ENCODE measurements at places on chromosomes 1 and 21.

- DNase-seq = no peak
These were observed 76.0 kb upstream of the PTGFRN start for GRCh38 chr1:116833718-116834117.

- DNase-seq = no peak
These were observed 8.0 kb upstream of the BRWD1 start for GRCh38 chr21:39321424-39321823.

- no peak for DNase-seq
These were observed 88.6 kb upstream of the PKN2 start for GRCh38 chr1:88595355-88596002.

DNA sequence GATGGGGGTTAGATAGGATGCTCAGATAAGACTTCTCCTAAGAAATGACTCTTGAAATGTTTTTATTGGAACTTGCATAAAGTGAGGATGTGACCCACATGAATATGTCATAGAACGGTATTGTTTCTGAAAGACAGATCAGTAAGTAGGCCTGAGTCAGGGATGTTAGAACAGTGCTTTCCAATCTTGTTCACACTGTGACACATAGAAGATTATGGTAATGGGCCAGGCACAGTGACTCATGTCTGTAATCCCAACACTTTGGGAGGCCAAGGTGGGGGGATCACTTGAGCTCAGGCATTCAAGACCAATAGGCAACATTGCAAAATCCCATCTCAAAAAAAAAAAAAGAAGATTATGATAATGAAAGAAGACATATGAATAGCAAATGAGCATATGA lies 32.9 kb downstream of the FMO4 start:
- no peak for DNase-seq

- DNase-seq = no peak
These were observed 7.1 kb downstream of the RHBG start for GRCh38 chr1:156376146-156376545.

GRCh38 chr1:19665496-19666465 lies 1.1 kb downstream of the HTR6 start:
- no peak for DNase-seq

DNA sequence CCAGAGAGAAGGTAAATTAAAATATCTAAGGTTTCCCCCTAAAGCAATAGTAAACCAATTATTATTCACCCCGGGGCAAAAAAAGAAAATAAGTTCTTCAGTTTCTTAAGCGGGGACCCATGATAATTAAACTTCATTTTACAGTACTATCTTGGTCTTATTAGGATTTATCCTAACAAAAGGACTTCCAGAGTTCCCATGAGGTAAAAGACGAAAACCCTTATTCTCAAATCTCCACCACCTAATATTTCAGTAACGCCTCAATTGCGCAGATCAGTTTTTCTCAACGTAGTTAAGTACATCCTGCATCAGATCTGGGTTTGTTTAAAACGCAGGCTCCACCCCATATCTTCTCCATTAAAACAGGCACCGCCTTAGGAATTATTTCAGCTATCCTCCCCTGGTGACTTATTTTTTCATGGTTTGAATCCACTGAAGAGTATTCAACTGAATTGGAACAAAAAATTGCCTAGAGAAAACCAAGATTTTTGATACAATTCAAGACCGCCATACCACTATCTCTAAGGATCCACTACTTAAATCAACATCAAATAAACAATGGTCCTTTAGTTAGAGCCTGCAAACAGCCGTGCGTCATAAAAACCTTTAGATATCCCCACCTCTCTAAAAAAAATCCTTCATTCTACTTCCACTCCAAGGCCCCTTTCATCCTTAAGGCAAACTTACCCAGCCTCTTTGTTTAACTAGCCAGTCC lies 1.7 kb downstream of the MCL1 start:
- no peak for DNase-seq

DNA sequence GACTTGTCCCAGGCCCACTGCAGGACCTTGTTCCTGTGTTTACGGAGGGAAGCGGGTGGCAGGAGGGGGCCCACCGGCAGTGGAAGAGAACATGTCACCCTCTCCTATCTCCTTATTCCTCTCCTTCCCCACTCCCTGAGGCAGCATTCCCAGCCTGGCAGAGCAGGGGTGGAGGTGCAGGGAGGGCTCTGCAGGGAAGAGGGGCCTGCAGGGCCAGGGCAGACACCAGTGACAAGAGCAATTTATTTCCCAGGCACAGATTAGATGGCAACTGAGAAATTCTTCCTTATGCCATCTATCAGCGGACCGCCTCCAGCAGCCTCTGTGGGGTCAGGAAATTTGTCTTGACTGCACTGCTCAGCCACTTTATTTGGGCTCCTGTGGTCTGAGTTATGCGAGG lies 105.8 kb downstream of the DDX20 start:
- DNase-seq = no peak

- no peak for DNase-seq
These were observed 177.4 kb downstream of the LBR start for GRCh38 chr1:225250432-225250831.

- DNase-seq = no peak
These were observed 145.6 kb upstream of the CHRM3 start for GRCh38 chr1:239240736-239241135.

DNA sequence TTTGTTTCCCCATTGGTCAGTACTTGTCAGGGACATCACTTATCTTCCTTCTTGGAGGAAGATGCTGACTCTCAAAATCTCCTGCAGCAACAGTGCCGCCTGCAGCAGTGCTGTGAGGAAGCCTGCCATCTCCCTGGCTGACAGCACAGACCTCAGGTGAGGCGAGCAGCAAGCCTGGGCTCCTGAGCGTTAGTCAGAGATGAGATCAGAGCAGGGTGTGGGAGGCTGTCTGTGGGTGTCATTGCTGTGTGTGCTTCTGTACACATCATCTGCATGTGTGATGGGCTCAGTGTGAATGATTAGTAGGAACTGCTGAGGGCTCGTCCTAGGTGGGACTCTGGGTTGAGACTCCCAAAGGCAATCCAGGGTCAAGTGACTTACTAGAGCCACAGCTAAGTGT lies 6.1 kb downstream of the STRIP1 start:
- DNase-seq = peak; percentile 88

DNA sequence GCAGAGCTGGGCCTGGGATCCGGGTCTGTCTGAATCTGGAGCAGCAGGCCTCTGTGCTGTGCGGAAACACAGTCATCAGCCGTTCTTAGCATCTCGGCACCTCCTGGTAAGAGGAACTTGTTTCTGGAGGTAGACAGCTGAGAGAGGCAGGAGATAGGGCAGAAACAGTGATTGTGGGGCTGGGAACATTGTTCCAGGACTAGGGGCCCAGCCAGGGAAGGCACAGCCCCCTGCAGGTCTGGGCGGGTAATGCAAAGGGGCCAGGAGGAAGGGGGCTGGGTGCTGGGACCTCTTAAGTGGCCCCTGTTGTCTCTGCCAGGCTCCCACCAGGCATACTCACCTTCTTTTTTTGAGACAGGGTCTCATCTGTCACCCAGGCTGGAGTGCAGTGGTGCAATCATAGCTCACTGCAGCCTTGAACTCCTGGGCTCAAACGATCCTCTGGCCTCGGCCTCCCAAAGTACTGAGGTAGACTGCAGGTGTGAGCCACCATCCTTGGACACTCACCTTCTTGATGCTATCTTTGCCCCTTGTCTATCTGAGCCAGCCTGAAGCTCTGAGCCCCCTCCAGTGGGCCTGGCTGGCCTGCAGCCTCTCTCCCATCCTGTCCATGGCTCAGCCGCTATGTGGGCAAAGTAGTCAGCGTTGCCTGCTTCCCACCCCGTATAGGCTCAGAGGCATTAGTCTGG lies 134.3 kb upstream of the ZBTB40 start:
- peak; percentile 32 for DNase-seq

DNA sequence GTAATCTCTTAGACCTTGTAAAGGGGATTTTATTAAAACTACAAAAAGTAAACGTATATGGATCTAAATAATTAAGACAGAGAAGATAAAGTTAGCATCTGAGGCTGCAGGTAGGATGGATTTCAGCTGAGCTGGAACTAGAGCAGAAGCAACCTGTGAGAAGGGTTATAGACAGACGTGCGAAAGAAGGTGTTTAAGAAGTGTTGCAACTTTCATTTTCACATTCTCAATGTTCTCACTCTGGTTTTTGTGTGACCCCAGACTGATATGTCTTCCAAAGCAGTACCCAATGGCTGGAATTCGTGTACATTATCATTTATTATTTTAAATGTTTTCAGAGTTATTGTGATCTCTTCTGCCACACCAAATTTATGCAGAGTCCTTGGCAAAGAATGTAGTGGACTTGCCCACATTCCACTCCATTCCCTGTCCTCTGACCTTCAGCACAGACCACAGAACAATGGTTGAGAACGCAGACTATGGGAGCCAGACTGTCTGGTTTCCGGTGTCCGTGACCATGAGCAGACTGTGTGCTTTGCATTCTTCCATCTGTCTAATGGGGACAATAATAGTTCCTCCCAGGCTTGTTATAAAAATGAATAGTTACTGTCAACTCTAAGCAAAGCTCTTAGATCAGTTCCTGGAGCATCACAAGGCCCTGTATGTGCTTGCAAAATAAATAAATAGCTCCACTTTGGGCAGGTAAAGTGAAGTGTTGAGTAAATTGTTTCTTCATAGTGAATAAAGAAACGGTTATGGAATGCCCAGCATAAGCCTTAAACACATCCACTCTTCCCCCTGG lies 140.6 kb upstream of the SAMSN1 start:
- DNase-seq = no peak

GRCh38 chr1:3902571-3903091 lies 2.6 kb upstream of the C1orf174 start:
- DNase-seq = peak; percentile 32

DNA sequence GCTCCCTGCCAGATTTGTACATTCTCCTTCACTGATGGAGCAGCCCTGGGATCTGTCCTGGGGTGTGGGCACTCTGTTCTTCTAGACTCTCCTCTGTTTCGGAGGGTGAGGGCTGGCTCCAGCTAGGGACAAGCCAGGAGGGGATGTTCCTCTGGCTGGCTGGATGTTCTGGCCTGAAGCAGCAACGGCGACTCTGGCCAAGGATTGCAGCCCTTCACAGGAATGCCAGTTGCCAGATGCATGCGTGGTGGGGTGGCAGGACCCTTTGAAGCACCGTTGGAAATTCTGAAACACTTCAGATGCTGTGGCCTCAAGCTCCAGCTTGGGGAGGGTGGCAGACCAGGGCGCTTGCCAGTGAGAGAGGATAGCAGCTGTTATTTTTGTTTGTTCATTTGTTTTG lies 210.9 kb downstream of the TRABD2B start:
- no peak for DNase-seq

DNA sequence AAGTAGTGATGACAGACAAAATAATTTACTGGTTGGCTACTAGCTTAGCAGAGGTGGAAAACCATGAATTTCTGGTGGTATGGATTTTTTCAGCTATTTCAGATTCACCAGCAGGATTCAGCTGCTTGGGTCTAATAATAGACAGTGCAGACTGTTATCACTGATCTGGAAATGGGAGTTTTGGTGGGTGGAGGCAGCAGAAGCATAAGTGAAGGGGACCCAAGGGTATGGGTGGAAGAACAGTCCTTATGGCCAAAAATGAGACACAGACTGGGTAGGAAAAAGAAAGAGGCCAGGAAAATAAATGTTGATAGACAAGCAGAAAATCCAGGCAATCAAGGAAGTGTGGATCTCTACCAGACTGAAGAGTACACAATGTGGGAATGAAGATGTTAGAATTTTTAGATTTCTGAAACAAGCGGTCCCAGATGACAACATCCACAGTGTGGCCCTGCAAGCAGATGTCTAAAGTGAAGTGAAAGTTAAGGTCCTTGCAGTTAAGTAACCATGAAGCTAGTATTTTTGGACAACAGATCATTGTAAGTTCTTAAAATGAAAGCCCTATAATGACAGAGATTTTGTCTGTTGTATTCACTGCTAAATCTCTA lies 24.7 kb downstream of the LYST start:
- no peak for DNase-seq

- DNase-seq = no peak
These were observed 86.8 kb downstream of the LRRC8C start for GRCh38 chr1:89719502-89720306.

DNA sequence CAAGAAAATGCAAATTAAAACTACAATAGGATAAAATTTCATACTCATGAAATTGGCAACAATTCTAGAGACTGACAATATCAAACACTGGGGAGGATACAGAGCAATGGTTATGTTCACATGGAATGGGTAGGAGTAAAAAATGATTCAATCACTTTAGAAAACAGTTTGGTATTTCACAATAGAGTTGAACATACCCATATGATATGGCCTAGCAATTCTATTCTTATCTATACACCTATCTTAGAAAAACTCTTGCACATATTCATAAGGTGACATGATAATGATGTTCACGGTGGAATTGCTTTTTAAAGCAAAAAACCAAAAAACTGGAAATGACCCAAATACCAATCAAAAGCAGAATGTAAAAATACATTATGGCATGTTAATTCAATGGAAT lies 28.7 kb downstream of the PHC2 start:
- no peak for DNase-seq

GRCh38 chr1:248046536-248046935 lies at the start of gene OR2L3:
TSS of gene OR2L3 (plus strand) at chr1:248046836. CDS start at chr1:248060682, 13,846 bp downstream.
- no peak for DNase-seq

GRCh38 chr1:53273526-53273925 lies 35.2 kb upstream of the MAGOH start:
- DNase-seq = no peak

GRCh38 chr21:25188677-25189079 lies 418.6 kb downstream of the MRPL39 start:
- no peak for DNase-seq

- DNase-seq = no peak
These were observed 29.4 kb downstream of the PSMG1 start for GRCh38 chr21:39153842-39154241.

DNA sequence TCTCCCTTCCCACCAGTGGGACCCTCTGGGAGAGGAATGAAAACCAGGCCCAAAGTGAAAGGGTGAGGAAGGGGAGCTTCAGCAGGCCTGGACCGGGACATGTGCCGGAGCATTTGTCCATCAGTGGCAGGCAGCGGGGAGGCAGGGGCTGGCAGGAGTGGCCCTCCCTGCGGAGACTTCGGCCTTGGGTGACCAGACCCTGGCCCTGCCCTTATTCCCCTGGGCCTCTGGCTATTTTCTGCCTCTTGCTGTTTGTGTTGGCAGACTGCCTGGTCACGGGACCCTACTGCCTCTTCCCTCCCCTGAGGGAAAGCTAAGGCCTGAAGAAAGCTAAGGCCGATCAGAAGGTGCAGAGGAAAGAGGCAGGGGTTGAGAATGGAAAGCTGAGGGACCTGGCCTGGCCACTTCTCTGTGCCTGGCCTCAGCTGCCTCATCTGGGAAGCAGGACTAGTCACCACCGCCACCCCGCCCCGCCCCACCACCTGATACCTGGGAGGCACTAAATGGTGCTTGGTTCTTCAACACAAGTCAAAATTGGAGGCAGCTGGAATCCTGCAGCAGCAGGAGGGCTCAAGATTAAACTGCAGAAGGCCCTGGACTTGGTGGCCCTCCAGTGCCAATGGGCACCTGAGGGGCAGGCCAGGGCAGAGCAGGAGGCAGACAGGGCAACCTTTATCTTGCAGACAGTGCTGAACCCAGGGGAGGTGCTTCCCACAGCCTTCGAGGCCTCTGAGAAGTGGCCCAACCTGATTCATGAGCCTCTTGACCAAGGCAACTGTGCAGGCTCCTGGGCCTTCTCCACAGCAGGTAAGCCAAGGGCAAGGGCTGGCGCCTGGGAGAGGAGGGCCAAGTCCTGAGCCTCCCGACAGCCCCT lies 7.9 kb downstream of the TINAGL1 start:
- peak; percentile 27 for DNase-seq

Measured in head of caudate nucleus (tissue), 42 donors.